Ammon's horn (tissue), 1 donor: ENCODE measurements at places on chromosomes 12 and 14.

- DNase-seq = no peak
These were observed 22.4 kb upstream of the CLEC2D start for GRCh38 chr12:9646794-9647781.

- no peak for DNase-seq
These were observed 1097.4 kb upstream of the TMEM132C start for GRCh38 chr12:127169321-127170181.

GRCh38 chr12:2256915-2257314 lies 204.1 kb downstream of the CACNA1C start:
- DNase-seq = no peak

DNA sequence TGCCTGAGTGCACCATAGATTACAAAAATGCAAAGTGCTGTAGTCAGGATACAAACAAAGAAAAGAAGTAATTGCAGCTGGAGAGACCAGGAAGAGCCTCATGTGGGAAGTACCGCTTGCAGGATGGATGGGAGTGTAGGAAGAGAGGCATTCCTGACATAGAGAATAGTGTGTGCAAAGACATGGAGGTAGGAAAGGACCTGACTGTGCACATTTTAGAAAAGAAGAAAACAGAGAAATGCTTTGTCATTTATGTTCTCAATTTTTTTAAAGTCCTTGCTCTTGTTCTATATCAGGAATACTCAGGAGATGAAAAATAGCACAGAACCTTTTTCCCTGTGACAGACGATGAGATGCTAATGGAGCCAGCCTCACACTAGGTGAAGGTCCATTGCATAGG lies 358.7 kb upstream of the TMPO start:
- DNase-seq = no peak

DNA sequence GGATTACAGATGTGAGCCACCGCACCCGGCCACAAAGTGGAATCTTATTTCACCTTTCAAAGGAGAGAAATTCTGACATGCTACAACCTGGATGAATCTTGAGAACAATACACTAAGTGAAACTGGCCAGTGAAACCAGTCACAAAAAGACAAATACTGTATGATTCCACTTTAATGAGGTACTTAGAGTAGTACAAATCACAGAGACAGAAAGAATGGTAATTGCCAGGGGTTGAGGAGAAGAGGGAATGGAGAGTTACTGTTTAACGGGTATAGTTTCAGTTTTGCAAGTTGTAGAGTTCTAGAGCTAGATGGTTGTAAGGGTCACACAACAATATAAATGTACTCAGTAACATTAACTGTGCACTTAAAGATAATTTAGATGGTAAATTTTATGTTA lies 33.4 kb downstream of the ADIPOR2 start:
- DNase-seq = no peak

- no peak for DNase-seq
These were observed 142.5 kb upstream of the SSTR1 start for GRCh38 chr14:38065106-38065762.

GRCh38 chr14:32494609-32495434 lies 165.7 kb downstream of the AKAP6 start:
- DNase-seq = peak; percentile 42

GRCh38 chr14:22131749-22132476 lies 457.1 kb downstream of the DAD1 start:
- no peak for DNase-seq

GRCh38 chr12:39764944-39765560 lies 145.4 kb upstream of the ABCD2 start:
- DNase-seq = peak; percentile 59

GRCh38 chr14:35366056-35366451 lies 38.5 kb downstream of the NFKBIA start:
- no peak for DNase-seq

- DNase-seq = peak; percentile 94
These were observed 3.1 kb upstream of the TNS2 start for GRCh38 chr12:53046655-53047220.

- no peak for DNase-seq
These were observed 196.3 kb downstream of the NPAS3 start for GRCh38 chr14:33134975-33135374.

DNA sequence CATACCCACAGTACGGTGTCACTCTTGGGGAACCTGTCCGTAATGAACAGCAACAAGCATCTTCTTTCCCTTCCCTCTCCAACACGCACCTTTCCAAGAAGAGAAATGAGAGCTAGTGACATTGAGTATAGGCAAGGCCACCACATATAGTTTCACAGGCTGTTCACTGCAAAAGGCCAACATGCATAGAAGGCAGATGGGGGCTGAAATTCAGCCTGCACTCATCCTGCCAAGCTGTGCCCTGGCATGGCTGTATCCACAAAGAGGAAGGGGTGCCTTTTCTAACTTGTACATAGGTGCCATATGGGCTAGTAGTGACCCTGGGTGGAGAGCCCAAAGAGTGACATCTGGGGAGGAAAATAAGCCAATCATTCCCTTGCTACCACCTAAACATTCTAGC lies 169.6 kb downstream of the ZFP36L1 start:
- DNase-seq = no peak

- DNase-seq = no peak
These were observed 220.2 kb downstream of the AEBP2 start for GRCh38 chr12:19659501-19659900.

DNA sequence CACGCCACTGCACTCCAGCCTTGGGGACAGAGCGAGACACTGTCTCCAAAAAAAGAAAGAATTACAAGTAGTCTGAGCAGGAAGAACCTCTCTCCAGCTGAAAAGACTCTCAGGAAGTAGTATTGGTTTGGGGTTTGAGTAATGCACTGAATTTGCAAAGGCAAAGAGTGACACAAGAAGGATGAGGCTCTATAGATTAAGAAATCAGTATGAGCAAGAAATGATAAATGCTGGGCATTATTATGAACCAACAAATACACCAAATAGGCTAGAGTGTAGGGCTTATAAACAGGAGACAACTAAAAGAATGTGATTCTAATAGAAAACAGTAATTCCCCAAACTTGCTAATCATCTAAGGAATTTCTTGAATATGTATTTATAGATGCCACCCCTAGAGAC lies 2.6 kb upstream of the SLC35E3 start:
- DNase-seq = no peak
